Hematopoietic multipotent progenitor cell treated with erythropoietin and hydrocortisone succinate and interleukin-3 and kit ligand, for 17 days (in vitro differentiated cells): ENCODE measurements at places on chromosomes 4 and X.

GRCh38 chrX:133302775-133303445, 84.8 kb upstream of the TFDP3 start:
- no peak for DNase-seq

- DNase-seq = no peak
Observed at GRCh38 chr4:24434241-24434640, 150.1 kb downstream of the DHX15 start.

DNA sequence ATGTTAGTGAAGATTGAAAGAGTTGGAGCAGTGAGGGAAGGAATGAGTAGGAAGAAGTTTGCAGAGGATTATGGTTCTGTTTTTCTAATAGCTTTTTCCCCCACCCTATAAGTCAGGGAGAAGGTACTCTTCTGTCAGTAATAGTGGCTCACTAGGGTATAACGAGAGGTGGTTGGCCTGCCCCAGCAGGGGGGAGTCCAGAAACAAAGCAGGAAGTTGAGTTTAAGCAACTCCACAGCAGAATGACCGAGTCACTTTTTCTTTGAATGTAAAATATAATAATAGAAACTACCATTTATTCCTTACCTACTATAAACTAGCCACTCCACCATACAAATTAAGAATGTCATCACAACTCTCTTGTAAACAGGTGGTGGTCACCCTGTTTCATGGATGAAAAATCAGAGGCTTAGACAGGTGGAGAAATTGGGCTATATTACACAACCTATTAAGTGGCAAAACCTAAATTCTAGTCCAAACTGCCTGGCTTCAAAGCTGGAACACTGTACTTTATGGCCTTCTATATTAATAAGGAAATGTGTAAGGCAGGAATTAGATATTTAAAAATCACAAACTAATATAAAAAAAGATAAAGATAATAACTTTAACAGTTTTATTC, 21.9 kb downstream of the AP1AR start:
- DNase-seq = no peak

DNA sequence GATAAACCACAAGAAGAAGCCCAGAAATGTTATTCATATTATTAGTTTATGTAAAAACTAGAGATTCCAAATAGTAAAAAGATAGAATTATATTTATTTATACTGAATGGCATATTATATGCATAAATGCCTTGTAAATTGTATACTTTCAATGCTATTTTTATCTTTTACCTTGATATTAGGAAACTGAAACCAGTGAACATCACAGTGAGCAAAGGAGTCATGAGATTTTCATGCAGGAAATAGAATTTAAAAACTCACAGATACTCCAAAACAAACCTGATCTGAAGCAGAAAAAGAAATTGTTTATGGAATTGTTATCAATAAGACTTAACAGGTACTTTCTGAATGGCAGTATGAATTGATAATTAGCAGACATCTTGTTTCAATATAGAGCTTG, 207.3 kb upstream of the CENPE start:
- no peak for DNase-seq

DNA sequence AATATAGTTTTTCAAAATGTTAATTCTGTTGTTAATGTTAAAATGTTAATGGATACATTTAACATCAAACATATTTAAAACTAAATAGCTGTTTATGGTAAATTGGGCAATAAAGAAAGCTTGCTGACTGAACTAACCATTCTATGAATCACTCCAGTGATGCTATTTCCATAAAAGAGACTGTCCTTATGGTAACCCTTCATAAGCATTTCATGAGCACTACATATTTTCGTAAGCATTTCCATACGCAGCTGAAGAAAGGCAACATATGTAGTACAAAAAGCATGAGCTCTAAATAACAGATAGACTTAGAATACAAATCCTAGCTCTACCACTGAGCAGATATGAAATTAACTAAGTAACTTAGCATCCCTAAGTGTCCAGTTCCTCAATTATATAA, 188.9 kb downstream of the COL25A1 start:
- DNase-seq = no peak

GRCh38 chr4:37662251-37662650, 23.9 kb downstream of the RELL1 start:
- DNase-seq = no peak

- DNase-seq = no peak
Observed at GRCh38 chrX:51361251-51361650, 28.6 kb downstream of the NUDT10 start.

DNA sequence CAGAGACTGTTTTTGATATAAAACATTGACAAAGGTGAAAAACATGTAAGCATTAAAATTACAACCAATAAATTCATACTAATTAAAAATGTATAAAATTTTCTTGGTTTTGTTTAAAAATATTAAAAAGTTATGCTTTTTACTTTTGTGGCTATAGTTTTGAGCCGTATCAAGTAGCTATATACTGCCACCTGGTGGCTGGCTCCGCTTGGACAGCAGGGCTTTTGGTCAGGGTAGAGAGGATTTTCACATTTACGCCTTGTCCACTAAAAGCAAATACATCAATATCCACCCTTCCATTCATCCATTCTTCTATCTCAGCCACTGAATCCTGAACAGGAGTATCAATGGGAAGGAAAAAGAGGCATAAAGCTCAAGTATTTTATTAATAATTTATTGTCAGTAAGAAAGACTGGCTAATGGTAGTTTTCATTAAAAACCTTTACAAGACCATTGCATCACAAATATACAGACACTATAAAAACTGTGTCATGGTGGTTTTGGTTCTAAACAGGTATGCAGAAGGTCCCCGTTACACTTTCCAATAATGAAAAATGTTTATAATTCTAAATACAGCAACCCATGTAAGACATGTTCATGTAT, 32.1 kb upstream of the MTNR1A start:
- DNase-seq = peak; percentile 31

DNA sequence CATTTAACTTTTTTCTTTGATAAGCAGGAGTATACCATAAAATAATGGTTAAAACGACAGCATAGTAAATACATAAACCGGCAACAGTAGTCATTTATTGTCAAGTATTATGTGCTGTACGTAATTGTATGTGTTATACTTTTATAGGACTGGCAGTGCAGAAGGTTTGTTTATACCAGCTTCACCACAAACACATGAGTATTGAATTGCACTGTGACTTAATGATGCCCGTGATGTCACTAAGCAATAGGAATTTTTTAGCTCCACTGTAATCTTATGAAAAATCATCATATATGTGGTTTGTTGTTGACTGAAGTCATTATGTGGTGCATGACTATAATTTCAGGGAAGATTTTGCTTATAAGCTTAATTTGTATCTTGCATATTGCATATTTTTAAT, 424.6 kb downstream of the PABPC4L start:
- DNase-seq = no peak

- DNase-seq = no peak
Observed at GRCh38 chr4:26806331-26806730, 54.3 kb upstream of the STIM2 start.

GRCh38 chr4:121885115-121885514, 14.8 kb upstream of the BBS7 start:
- DNase-seq = no peak

DNA sequence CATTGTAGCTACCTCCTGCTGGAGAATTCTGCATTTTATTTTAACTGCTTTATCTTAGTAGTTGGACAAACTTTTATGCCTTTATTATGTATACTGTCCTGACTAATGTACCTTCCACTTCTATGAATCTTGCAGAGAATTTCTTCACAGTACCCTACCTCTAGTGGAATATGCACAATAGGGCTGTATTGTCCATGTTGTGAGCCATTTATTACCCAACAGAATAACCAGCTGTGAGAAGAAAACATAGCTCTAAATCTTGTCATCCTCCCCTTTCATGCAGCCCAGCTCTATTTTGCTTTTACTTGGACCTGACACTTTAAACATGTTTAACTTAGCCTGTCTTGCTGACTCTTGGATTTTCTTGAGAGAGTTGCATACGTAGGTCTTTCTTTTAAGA, 56.2 kb downstream of the MCUB start:
- no peak for DNase-seq

- peak; percentile 12 for DNase-seq
Observed at GRCh38 chr4:168076989-168077725, 15.2 kb upstream of the ANXA10 start.

- DNase-seq = no peak
Observed at GRCh38 chrX:1537031-1537715, at the start of gene P2RY8. P2RY8 (minus strand) TSS chrX:1537185; CDS start chrX:1466558, 70,627 bp downstream.

DNA sequence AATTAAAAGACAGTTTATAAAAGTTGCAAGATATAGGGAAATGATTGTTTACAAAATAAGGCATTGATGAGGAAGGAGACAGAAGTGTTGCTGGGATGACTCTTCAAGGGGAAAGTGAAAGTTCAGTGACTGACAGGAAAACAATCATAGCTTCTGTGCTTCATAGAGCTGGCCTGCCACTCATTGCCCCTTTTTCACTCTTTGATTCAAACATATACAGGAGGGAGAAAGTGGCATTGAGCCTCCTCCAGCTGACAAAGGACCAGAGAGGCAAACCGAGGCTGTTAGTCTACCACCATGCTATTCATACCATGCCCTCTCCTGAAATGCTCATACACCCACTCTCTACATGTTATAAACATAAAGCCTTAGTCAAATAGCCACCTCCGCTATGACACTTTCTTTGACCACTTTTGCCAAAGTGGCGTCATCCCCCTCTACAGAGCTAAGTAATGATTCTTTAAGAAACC, 79.2 kb upstream of the ATOH1 start:
- no peak for DNase-seq

DNA sequence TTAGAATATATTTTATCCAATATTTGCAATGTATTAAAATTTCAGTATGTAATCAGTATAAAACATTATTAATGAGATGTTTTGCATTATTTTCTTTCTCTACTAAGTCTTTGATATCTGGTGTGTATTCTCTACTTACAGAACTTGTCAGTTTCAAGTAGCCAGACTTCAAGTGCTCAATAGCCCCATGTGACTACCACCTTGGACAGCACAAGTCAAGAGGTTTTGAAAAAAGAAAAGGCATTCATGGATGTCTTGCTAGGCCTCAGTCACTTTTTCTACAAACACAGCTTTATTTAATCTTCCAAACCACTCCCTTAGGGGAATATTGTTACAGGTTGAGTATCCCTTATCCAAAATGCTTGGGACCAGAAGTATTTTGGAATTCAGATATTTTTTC, 189.4 kb downstream of the QDPR start:
- no peak for DNase-seq

- DNase-seq = no peak
Observed at GRCh38 chr4:73152893-73153292, 83.4 kb upstream of the COX18 start.

- DNase-seq = peak; percentile 55
Observed at GRCh38 chrX:66638591-66639500, at the start of gene EDA2R. EDA2R (minus strand) TSS chrX:66639078; CDS start chrX:66616020, 23,058 bp downstream.

DNA sequence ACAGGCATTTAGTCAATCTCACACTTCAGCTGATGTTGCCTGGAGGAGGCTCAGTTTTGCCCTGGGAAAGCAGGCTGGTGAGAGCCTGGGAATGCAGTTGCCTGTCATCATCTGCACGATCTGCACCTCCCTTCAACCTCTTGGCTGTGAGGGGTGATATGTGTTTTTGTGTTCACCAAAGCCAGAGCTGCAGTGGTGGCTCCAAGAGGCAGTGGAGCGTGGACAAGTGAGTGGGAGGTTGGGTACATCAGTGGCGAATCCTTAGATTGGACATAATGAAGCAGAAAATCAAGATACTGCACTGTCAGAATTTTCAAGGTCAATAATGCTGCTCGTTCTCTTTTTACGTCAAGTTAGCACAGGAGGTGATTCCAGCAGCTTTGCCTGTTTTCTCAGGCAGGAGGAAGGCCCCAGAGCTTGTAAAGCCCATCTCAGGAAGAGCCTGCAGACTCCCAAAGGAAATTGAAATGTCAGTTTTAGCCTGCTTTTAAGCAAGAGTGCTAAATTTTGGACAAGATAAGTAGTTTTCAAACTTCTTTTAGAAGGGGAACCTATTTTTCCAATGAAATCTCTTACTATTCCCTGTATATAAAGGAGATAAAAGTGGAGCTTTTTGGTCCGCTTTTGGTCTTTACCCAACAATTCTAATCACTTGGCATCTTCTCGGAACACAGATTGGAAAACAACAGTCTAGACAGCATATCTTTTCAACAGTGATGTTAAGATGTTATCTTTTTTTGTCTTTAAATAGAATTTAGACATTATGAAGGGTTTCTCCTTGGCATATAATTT, 92.8 kb downstream of the FRAS1 start:
- DNase-seq = no peak

- no peak for DNase-seq
Observed at GRCh38 chr4:176034499-176034898, 31.1 kb upstream of the WDR17 start.

GRCh38 chr4:30537456-30537855, 182.7 kb upstream of the PCDH7 start:
- DNase-seq = no peak

DNA sequence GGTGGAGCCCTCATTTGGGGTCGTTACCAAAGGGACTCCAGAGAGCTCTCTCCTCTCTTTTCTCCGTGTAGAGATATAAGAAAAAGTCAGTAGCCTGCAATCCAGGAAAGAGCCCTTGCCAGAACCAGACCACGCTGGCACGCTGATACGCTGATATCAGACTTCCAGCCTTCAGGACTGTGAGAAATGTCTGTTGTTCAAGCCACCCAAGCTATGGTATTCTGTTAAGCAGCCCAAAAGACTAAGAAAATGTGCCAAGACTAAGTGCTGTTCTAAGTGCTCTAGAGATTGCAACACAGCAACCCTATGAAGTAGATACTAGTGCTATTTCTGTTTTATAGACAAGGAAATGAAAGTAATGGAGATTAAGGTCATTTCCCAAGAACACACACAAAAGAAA, 205.7 kb downstream of the CAMK2D start:
- no peak for DNase-seq

DNA sequence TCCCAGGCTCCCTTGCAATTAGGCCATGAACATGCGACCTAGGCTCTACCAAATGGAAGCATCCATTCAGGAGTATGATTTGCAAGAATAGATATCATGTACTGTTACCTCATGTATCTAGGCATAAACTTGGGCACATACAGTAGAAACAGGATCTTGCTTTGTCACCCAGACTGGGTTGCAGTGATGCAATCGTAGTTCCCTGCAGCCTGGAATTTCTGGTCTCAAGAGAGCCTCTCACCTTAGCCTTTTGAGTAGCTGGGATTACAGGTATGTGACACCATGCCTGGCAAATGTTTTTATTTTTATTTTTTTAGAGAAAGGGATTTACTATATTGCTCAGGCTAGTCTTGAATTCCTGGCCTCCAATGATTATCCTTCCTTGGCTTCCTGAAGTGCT, 994.2 kb downstream of the ADGRL3 start:
- no peak for DNase-seq

- peak; percentile 28 for DNase-seq
Observed at GRCh38 chrX:81174286-81174685, 27.4 kb downstream of the HMGN5 start.
